Lung microvascular endothelial cell (primary cell): ENCODE measurements at places on chromosomes 4 and X. TPM values are rescaled to one million over a fixed set of nuclear protein-coding genes. Genes with fewer than 3 reads are reported as not detected.

DNA sequence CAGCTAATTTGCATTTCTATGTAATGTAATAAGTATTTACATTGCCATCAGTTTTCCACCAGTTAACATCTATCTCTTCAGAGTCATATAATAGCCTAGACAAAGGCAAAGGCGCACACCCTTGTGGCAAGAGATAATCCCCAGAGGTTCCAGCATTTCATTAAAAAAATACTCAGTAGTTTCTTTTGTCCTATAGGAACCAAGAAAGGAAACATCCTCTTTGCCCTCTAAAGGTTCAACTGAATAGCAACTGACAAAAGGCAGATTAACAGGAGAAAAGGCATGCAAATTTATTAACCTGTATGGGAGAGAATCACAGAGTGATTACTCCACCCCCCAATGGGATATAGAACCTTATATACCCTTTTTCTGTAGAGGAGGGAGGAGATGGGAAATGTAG lies 48.4 kb downstream of the MAGEB17 start:
- DNase-seq: no peak

The NKX1-1 gene
- total RNA-seq: not detected in 2 replicates

The ANAPC4 gene
- 16.8 and 20.8 TPM in 2 replicates for total RNA-seq

DNA sequence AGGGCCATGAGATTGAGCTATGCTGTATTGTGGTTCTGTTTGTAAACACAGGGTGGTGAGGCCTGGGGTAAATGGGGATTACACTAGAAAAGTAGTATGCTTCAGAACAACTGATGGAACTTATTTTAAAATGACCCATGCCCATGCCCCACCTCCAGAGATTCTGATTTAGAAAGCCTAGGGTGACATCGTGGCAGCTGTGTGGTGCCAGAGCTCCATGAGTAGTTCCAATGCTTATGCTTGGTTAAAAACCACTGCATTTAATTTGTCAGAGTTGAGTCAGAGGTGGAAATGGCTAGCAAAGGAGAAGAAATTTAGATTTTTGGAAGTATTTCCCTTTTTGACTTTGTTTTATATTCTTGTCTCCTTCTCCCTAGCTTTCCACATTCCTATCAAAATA lies 63.4 kb upstream of the PDE5A start:
- no peak for DNase-seq

The SYP gene
- total RNA-seq: under 0.01 TPM in 2 replicates

DNA sequence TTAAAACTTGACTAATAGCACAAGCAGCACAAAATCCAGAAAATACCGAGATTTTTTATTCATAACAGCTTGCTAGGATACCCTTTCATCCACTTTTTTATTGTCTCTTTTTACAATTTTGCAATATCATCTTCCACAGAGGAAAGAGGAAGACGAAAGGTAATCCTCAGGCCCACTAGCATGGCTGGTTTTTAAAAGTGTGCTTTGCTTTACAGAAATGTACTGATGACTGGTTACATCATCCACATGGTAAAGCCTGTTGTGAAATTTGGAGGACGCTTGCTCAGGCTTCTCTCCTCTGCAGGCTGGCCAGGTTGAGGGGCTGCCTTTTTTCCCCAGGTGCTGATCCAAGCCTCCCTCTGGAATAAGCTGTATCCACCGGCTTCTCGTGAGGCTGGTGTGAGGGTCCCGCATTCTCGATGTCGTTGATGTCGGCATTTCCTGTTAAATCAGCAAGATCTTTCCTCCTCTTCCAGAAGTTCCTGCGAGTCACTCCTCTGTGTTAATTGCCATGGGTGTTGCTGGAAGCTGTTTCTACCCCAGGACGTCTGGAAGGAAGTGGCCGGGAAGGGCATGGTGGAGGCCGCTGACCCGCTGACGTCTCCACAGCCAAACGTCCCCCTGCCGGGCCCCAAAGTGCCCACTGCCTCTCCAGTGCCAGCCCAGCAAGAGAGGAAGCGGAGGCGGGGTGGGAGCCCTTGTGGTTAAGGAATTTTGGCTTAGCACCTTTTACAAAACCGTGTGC lies 5.8 kb upstream of the DGKQ start:
- DNase-seq: peak; percentile 55

GRCh38 chr4:56803471-56803870 lies 18.0 kb downstream of the SPINK2 start:
- peak; percentile 15 for DNase-seq

- no peak for DNase-seq
Measured at GRCh38 chr4:133129237-133129636, 19.9 kb upstream of the PCDH10 start.

The ZMAT1 gene
- total RNA-seq: 0.65 and 1.2 TPM in 2 replicates

DNA sequence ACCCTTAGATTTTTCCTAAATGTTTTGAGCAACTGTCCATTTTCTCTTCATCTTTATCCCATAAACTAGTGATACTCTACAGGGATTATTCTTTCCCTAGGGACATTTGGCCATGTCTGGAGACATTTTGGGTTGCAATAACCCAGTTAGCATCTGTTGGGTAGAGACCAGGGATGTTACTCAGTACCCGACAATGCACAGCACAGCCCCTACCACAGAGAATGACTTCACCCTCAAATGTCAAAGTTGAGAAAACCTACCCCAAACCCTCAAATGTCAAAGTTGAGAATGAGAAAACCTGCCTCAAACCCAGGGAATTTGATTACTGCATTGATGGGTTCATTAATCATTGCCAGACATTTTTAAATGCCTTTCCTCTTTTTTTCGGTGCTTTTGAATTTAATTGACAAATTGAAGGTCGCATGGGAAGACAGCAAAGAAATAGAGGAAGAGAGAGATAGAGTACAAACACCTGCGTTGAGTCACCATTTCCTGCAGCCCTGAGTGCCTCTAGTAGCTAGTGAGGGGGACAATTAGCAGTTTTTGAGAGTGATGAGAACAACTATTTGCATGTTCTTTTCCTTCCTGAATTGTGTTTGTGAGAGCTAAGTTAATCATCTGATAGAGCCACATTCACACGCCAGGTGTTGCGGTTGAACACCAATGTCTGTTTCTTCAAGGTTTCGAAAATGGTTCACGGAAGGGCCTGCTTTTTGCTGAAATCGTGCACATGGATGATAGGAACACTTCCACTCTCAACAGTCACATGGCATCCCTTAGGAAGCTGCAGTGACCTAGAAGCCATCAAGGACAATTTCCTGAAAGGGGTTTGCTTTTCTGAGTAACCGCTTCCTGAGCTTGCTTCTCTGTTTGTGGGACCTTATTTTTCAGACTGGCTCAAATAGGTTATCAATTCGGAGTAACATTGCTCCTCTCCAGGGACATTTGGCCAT lies 203.9 kb upstream of the VCX3A start:
- no peak for DNase-seq

GRCh38 chr4:83629945-83630721 lies 94.2 kb downstream of the GPAT3 start:
- DNase-seq: peak; percentile 92

- DNase-seq: no peak
Measured at GRCh38 chr4:164989471-164989870, 12.0 kb upstream of the TRIM61 start.

- no peak for DNase-seq
Measured at GRCh38 chr4:36316607-36317006, 35.2 kb downstream of the DTHD1 start.

The BEND2 gene
- not detected in 2 replicates for total RNA-seq

- DNase-seq: no peak
Measured at GRCh38 chr4:151567056-151567455, 158.1 kb downstream of the FHIP1A start.

DNA sequence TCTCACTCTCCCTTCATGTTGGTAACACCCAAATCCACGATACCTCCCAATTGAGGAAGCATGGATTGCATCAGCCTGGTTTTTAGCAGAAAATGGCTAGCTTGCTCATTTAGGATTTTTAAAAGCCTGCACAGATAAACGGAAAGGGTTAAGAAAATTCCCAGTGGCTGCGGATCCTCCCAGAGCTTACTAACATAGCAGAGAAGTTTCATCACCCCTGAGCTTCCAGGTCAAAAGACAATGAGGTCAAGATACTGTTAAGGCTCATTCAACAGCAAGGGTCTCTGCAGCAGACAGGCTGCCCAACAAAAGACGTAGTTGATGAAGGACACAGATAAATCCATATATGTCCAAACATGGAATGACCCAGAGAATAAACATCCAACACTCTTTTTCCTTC lies 220.2 kb downstream of the ASMT start:
- DNase-seq: no peak

The LRIT3 gene
- under 0.01 TPM in 1 of 2 replicates, not detected in the other for total RNA-seq

GRCh38 chr4:68904786-68905185 lies 46.8 kb downstream of the UGT2A3 start:
- DNase-seq: no peak

GRCh38 chrX:48498374-48498809 lies 10.4 kb upstream of the PORCN start:
- DNase-seq: peak; percentile 58

The DIPK2B gene
- 52.3 and 73.2 TPM in 2 replicates for total RNA-seq

- DNase-seq: no peak
Measured at GRCh38 chrX:20498851-20499635, 232.3 kb upstream of the RPS6KA3 start.

GRCh38 chrX:63922221-63922620 lies 137.2 kb upstream of the ARHGEF9 start:
- no peak for DNase-seq

- DNase-seq: no peak
Measured at GRCh38 chr4:68960294-68961163, 8.9 kb upstream of the UGT2A3 start.

The GAGE12F gene
- total RNA-seq: not detected in 2 replicates

DNA sequence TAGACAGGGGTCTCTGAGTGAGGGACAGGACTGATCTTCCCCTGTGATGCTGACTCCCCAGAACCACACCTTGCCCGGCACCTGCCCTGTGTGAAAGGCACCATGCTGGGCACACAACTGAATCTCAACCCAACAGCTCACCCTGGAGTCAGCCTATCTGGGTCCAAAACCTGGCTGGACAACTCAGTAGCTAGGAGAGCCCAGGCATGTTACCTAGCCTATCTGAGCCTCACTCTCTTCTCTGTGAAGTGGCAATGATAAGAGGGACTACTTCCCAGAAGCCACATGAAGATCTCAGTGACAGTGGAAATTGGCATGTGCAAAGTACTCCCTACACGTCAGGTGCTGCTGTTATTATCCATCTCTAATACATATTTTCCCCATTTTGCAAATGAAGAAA lies 44.8 kb upstream of the PPP2R2C start:
- no peak for DNase-seq

The DSPP gene
- not detected in 2 replicates for total RNA-seq

The ZNF518B gene
- 18.1 and 19.2 TPM in 2 replicates for total RNA-seq

DNA sequence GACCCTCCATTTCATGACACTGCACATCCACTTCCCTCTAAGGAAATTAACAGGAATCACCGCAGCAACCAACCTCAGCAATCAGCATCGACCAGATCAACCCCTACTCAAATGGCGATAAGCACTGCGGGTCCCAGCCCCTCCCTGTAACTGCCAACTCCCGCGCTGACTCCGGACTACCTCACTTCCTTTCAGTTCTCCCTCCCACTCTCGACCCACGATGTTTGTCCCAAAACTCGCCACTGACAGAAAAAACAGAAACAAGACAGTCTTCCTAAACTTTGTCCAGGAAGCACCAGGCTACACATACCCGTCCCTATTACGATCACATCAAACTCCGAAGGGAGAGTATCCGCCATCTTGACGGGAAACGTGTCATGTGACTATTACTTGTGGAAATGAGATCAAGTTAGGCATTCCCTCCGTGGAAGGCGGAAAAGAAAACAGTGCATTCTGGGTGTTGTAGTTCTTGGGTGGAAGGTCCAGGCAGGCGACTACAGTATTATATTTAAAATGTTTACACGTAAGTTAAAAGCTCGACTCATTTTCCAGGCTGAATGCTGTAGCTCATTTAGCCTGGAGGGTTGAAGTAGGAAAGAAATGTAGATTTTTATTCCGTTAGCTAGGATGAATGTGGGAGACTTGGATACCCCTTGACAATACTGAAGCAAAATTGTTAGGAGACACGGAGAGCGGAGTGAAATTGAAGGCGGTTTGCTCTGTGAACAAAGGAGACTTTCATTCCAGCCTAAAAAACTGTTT lies at the start of gene CHM:
Gene CHM (minus strand): TSS at position 385 of the 762 bp plus-strand sequence. CDS start 26 bp downstream, at position 359.
- DNase-seq: peak; percentile 88

DNA sequence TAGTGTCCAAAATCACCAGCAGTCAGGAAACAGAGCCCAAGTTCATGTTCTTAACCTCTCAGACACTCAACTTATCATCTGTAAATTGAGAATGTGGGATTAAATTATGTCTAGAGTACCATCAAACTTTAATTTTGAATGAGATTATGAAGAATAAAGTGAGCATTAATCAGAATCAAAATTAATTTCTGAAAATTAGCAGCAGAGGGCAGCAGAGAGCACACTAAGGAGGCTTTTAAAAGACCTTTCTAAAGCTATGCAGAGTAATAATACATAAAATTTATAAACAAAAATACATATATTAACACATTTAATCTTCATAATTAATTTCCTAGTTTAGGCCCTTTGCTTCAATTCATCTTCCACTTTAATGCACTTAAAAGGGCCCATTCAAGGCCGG lies 7.1 kb downstream of the TASL start:
- peak; percentile 25 for DNase-seq

The NXF2 gene
- not detected in 2 replicates for total RNA-seq

The NAP1L2 gene
- 0.65 and 2.0 TPM in 2 replicates for total RNA-seq

DNA sequence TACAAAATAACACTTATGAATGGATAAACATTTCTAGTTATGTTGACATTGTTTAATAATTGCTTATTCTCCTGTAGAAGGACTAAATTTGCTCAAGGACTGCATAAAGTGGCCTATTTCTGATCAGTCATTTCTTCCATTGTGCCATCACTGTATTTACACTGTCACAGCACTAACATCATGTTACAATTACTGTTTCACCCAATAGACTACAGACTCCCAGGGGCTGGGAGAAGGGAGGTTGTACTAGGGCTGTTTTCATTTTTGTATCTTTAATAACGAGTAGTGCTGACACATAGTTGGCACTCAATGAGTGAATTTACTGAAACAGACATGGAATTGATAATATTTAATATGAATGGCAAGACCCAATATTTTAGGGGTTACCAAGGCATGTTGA lies 139.5 kb downstream of the SLC10A7 start:
- no peak for DNase-seq

DNA sequence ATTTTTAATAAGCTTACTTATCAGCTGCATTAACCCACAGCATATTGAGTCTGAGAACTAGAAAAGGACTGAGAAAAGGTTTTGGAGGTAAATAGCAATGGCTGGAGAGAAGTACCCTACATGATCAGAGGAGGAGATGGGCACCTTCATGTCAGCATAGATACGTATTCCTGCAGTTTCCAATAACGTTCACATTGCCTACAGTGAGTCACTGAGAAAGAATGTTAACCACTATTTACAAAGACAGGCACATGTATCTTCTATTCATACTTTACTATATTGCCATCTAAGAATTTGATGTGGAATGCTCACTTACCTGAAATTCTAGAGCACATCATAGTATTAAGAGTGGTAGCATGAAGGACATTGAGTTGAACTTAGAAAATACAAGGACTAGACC lies 92.5 kb downstream of the TLL1 start:
- no peak for DNase-seq

The MAGEC3 gene
- not detected in 2 replicates for total RNA-seq

DNA sequence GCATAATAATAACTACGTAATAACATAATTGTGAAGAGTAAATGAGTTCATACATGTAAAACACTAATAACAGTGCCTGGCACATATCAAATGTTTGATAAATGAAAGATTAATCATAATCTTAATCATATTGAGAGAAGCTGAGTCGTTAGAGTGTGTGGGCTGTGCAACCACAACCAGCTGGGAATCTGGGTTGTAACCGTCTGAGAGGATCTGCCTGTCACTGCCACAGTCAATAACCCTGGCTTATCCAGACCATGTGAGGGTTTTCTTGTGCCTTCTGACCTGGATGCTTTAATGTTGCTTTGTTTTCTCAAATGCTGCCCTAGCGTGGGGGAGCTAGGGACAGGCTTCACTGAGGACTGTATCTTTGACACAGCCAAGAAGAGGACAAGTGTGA lies 73.9 kb downstream of the TRPC5 start:
- DNase-seq: no peak
